ENCODE measurements at places on chromosomes 7 and 10. TPM values are rescaled to one million over a fixed set of nuclear protein-coding genes. Genes with fewer than 3 reads are reported as not detected.

GRCh38 chr7:33958104-33958503, 52.8 kb downstream of the BMPER start:
- DNase-seq: no peak

- no peak for DNase-seq
Observed at GRCh38 chr10:12513775-12514673, 164.7 kb downstream of the CAMK1D start.

DNA sequence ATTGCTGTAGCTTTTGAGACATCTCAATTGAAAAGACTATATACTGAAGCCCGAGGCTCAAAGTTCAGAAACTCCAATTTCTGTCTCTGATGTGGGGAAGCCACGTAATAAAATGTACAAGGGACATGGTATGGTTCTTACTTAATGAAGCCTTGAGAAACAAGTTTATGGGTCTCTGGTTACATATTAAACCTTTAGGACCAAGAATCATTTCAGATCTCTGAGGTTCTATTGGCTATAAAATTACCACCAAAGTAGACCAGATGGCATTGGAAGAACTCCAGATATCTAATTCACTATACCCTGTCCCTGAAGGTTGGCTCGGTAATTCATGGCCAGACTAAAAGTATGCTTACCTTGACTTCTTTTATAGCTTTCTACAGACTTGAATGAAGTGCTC, 23.7 kb downstream of the STAMBPL1 start:
- DNase-seq: no peak

DNA sequence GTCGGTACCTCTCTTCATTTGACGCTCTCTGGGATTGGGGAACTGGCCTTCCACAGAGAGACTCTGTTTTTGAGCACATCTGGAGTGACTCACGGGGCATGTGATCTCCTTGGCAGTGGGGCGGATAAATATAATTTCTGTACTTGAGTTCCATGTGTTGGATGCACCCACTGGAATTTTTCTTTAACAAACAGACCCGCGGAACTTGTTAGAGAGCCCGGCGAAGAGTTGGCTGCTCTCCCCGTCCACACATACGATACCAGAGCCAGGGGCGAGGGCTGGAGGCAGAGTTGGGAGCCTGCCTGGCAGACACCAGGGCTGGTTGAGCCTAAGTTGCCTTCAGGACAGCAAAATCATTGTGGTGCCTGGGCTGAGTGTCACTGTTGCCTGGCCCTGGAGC, at the start of gene FAM180A:
Gene FAM180A (minus strand): TSS at position 44 of the 400 bp plus-strand sequence. CDS start 233 bp downstream, outside the sequence.
- no peak for DNase-seq

Gene CDHR3
- 0.34 TPM for total RNA-seq

Gene TAC1
- total RNA-seq: not detected

DNA sequence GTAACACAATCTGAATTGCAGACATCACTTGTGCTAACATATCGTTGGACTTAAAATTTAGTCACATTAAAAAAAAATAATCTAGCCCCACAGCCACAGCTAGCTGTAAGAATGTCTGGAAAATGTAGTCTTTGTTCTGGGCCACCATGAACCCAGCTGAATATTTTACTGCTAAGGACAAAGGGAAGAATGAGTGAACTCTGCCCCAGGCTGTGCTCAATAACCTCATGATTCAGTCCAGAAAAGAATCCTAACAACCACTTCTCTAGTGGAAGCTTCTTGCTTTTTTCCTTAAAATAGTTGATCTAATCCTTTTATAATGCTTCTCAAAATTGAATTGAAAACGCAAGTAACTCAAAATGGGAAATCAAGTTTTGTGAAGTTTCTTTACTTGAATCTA, 25.6 kb upstream of the SOSTDC1 start:
- DNase-seq: no peak

Gene NPY4R2
- total RNA-seq: not detected

DNA sequence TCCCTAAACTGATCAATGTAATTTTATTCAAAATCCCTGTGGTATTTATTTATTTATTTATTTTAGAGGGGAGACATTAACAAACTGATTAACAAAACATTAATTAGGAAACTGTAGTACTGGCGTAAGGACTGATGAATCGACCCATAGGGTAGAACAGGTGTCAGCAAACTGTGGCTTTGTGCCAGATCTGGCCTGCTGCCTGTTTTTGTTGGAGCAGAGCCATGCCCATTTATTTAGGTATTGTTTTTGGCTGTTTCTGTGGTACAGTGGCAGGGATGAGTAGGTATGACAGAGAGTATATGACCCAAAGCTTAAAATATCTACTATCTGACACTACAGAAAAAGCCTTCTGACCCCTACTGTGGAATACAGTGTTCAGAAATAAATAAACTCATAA, 332.5 kb upstream of the ETV1 start:
- DNase-seq: no peak

Gene DYDC2
- not detected for total RNA-seq

GRCh38 chr7:157405501-157405900, 68.7 kb downstream of the DNAJB6 start:
- DNase-seq: no peak

Gene TCERG1L
- not detected for total RNA-seq

Gene ZNF735
- not detected for total RNA-seq

Gene ATG9B
- total RNA-seq: 5.1 TPM

Gene GPR26
- total RNA-seq: not detected

DNA sequence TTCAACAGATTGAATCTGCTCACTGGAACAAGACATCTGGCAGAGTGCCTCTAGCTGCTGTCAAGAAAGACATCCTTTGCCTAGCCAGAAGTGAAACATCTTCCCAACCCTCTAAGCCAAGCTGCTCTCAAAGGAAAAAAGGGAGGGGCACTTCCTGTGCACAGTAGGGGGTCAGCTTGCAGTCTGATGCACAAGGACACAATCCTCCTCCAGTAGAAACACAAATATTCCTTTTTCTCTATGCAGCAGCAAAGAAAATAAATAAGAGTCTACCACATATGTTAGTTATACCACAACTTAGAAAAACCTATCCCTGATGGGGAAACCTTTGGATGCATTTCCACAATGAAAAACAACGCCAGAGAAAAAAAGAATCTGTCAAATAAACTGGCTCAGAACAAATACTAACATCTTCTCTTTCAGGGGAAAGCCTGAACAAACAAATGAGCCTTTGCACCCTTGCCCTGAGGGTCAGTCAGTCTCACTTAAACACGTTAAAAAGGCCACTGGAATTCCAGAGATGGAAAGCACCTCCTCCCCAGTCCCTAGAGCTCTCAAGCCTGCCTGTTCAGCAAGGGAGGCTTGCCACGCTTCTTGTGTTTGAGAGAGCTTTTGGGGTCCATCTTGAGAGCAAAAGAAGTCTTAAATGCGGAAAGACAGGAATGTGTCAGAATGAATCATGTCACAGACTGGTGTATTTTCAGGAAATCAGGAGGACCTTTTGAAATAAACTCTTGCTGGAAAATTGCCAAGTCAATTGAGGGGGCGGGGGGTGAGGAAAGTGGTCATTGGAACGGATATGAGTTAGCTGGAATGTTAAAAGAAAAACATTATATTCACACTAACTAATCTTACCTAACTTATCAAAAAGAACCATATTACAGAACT, 7.5 kb downstream of the LAMB1 start:
- DNase-seq: no peak

GRCh38 chr7:129435414-129435829, 1.2 kb downstream of the STRIP2 start:
- peak; percentile 27 for DNase-seq

GRCh38 chr7:141154131-141154732, 80.4 kb downstream of the TMEM178B start:
- no peak for DNase-seq

Gene SLC26A5
- not detected for total RNA-seq

Gene PNLIPRP1
- not detected for total RNA-seq

Gene DRGX
- not detected for total RNA-seq

GRCh38 chr7:33649476-33650441, 255.6 kb upstream of the BMPER start:
- DNase-seq: no peak

- DNase-seq: no peak
Observed at GRCh38 chr10:28463141-28463540, 69.8 kb upstream of the WAC start.

GRCh38 chr7:32893207-32893524, 1.6 kb upstream of the KBTBD2 start:
- DNase-seq: no peak

Gene CLDN12
- total RNA-seq: 17.3 TPM

GRCh38 chr10:80177781-80178636, 27.3 kb downstream of the ANXA11 start:
- no peak for DNase-seq

Gene ARHGEF5
- 7.9 TPM for total RNA-seq

DNA sequence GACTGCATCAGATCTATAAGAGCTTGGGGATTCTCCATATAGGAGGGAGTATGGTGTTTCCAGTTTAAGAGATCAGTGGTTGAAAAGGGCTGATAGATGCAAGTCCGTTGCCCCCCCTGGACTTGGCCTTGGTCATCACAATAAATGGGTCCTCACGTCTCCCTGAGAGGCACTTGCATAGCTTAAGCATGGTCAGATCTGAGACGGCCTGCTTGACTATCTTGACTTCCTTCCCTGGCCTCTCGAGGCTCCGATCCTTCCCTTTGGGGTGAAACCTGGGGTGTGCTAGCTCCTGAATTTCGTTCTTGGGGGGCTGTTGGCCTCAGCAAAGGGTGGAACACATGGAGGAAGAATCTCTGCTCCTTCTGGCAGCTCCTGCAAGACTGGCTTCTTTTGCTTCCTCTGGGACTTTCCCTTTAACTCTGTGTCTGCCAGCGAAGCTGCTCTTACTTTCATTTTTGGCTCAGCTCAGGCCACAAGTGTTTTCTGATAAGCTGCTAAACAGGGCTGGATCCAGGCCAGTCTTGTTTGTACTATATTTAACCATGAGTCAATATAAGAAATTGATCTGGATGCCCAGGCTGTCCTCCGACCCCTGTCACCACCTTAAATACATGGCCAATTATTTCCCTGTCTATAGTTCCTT, 11.2 kb upstream of the ZNF485 start:
- DNase-seq: peak; percentile 63

Gene UCMA
- not detected for total RNA-seq

Gene PPP1R17
- total RNA-seq: 0.20 TPM

Measured in B cell (primary cell).